ENCODE measurements at places on chromosomes 6 and 20.

- DNase-seq = no peak
These were observed 122.3 kb downstream of the TBXT start for GRCh38 chr6:166045173-166045859.

GRCh38 chr6:5053864-5054244 is 31.3 kb upstream of the PPP1R3G start:
- DNase-seq = no peak

GRCh38 chr20:52652271-52652670 is 319.9 kb upstream of the TSHZ2 start:
- no peak for DNase-seq

DNA sequence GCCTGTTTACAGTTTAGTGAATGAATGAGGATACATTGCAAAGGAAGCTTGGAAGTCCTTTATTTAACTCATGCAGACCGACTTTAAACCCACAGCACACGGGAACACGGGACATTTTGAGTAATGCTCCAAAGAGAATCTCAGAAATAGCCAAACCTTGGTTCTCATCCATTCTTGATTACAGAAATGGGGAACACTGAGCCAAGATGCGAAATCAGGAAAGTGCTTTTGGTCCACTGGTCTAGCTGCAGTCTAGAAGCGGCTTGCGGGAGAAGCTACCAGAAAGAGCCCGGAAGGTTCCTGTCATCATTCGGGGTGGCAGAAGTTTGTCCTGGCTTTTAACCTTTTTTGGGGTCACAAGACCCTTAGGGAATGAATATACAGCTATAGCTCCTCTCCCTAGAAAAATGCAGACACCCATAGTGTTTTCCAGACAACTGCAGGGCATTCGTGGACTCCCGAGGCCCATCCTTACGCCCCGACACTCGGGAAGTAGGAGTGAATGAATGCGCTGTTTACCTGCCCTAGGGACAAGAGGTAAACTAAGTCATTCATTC is 475 bp upstream of the TMEM181 start:
- no peak for DNase-seq

- DNase-seq = no peak
These were observed 21.9 kb downstream of the NEDD9 start for GRCh38 chr6:11210386-11211138.

- no peak for DNase-seq
These were observed 263.9 kb upstream of the JARID2 start for GRCh38 chr6:14981960-14982359.

GRCh38 chr20:5719861-5720403 is 30.3 kb upstream of the SHLD1 start:
- no peak for DNase-seq

DNA sequence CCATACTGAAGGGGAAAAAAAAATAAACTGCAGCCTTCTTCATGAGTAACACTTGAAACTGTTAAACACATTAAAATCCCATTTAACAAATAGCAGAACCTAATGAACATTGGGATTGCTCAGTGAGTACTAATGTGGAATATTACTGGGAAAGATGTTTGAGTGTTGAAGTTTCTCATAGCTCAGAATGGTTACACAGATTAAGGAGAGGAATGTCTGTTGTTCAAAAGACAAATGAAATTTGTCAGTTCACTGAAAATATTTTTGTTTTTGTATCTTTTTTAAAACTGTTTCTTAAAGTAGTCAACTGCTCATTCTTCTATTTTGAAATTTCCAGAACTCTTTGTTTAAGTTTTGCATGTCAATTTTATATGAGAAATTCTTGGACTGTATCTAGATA is 374.3 kb downstream of the LAMA2 start:
- no peak for DNase-seq

GRCh38 chr20:33470866-33471265 is 19.0 kb upstream of the CBFA2T2 start:
- no peak for DNase-seq

- no peak for DNase-seq
These were observed 212.2 kb downstream of the UST start for GRCh38 chr6:148959008-148959407.

GRCh38 chr20:21356386-21356785 is 40.9 kb downstream of the NKX2-4 start:
- no peak for DNase-seq

- DNase-seq = no peak
These were observed 13.0 kb downstream of the REM1 start for GRCh38 chr20:31488115-31488514.

DNA sequence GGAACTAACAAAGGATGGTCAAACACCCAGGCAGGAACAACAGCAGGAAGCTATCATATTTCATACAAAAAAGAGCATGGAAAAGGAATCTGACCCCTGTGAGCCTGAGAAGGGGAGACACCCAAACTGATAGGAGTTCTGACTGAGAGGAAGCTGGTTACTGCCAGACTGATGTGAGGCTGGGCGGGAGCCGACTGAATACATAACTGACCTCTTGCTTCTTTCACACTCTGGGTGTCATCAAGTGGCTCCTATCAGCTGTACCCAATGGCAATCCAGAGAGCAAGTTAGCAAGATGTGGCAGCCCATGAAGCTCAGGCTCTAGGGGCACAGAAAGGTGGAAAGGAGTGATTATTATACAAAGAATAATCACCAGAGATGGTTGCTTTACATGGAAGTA is 795.1 kb upstream of the HS3ST5 start:
- no peak for DNase-seq

DNA sequence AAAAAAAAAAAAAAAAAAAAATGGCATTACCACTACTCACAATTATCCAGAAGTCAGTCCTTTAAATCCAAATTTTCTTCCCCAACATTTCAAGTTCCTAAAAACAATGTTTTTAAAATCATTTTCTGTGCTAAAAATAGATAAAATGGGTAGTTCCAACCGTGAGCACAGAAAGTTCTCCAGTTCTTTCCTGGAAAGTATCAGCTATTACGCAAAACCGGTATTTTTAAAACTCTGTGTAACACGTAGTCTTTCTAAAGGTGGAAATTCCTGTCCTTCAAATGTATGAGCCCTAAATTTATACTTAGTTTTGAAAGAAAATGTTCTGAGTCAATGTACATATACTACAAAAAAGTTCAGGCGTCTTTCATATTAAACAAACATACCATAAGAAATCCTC is 83.5 kb upstream of the SCAF8 start:
- no peak for DNase-seq

- no peak for DNase-seq
These were observed 65.8 kb downstream of the EYA4 start for GRCh38 chr6:133306931-133307330.

DNA sequence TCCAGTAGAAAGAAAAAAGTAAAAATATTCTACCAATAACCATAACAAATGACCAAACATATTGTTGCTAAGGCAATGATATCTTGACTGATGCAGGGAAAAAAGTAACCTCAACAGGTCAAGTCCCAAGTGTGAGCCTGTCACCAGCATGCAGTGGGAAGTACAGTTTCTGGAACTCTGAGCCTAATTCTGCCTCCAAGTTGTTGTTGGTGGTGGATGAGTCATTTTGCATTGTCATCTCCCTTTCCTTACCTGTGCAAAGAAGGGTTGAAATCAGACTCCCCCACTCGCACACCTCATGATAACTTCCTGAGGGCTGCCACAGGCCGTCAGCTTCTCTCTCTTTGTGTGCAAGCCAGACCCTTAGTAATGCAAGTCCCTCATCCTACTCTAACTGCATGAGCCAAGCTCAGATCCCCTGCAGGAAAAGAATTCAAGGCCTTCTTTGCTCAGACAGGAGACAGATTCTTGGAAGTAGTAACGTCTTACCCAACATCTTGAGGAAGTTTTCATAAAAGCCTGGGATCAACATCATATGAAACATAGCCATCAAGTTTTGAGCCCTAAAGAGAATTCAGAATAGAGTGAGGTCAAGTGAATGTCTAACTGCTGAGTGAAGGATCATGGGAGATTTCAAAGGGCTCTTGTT is 207.6 kb upstream of the FOXA2 start:
- DNase-seq = no peak

DNA sequence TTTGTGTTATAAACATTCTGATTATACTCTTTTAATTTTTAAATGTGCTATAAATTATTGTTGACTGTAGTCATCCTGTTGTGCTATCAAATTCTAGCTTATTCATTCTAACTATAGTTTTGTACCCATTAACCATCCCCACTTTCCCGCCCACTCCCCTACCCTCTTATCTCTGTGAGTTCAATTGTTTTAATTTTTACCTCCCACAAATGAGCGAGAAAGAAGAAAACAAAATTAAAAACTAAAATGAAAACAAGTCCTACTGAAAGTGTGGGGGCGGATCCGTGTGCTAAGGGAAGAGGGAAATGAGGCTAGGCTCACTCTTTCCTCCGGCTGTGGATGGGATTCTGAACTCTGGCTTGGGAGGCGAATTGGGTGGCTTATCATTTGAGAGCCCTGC is 6.6 kb upstream of the ZNF831 start:
- no peak for DNase-seq

DNA sequence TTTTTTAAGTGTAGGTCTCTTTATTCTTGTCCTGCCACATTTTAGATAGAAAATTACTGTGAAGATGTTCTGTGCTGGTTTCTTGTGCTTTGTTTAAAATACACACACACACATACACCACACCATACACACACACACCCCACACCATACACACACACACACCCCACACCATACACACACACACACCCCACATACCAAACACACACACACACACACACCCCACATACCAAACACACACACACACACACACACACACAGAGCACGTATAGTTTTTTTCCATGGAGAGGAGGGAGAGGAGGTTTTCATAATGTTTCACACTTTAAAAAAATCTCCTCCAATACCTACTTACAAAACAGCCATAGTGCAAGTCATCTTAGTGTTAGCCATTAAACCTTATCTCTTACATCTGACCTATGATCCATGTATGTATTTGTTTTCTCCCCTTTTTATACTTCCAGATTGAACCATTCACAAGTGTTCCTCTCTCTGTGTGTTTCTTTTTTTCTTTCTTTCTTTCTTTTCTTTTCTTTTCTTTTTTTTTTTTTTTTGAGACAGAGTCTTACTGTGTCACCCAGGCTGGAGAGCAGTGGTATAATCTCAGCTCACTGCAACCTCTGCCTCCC is 19.7 kb upstream of the CITED2 start:
- DNase-seq = no peak

GRCh38 chr6:139474145-139475108 is 100.0 kb upstream of the CITED2 start:
- no peak for DNase-seq

- no peak for DNase-seq
These were observed 254.4 kb upstream of the POU3F2 start for GRCh38 chr6:98579941-98580340.

- DNase-seq = no peak
These were observed 573.8 kb upstream of the NOX3 start for GRCh38 chr6:156029286-156029985.

DNA sequence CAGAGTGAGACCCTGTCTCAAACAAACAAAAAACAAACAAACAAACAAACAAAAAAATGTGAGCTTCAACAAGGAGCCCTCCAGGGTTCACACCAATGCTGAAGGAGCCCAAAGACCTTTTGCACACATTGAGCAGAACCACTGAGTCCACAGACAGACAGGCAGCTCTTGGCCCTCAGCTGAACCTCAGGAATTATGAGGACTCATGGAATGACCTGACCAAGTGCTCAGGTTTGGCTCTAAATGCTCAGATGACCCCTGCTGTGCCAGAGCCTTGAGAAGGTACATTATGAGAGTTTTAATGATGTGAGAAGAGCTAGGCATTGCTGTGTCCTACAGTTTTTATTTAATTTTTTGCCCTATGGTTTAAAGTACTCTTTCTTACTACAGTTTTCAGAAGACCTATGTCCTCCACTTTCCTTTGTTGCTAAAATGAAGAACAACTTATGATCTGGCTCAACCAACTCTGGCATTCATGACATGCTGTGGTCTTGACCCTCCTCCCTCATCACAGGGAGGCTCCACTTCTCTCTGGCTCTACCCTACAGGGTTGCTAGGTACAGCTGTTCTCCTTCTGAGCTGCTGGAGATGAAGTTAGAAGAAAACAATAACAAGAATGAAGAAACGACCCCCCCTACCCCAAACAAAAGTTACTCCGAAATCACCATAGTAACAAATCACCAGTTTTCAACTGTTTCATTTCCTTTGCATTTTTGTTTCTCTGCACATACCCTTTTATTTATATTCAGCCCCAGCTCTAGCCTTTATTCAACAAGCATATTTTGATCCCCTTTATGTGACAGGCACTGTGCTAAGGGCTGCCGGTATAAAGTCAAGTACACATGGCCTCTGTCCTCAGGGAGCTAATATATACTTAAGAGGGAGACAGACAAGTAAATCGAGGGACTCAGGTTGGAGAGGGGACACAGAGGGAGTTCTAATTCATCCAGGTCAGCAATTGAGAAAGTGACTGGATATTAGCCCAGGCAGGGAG is 128.7 kb upstream of the TRAF3IP2 start:
- no peak for DNase-seq

GRCh38 chr6:144639654-144640053 is 354.5 kb downstream of the UTRN start:
- no peak for DNase-seq

DNA sequence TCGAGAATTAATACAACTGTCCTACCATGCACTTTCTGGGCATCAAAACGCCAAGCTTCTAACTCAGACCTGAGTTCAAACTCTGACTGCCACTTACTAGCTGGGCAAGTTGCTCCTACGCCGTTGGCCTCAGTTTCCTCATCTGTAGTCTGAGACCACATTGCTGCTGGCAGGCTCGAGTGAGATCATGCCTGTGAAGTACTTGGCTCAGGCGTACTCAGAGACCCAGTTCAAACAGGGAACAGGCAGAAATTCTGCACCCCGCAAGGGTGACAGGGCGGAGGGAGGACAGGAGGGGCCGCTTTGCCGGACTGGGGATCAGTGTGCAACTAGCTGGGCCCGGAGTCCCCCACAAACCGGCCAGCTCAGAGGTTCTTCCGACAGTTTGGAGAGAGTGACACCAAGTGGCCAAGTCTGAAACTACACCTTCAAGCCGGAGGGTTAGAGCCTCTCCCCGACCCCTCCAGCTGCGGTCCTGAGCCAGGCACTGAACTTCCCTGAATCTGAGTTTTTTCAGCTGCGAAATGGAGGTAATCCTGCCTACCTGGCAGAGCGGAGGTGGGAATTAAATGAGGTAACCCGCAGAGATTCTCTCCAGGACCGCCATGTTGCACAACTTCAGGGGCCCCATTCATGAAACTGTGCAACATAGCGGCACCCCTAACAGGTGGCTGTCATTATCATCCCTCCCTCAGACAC is 46.0 kb upstream of the PTPN1 start:
- peak; percentile 61 for DNase-seq

DNA sequence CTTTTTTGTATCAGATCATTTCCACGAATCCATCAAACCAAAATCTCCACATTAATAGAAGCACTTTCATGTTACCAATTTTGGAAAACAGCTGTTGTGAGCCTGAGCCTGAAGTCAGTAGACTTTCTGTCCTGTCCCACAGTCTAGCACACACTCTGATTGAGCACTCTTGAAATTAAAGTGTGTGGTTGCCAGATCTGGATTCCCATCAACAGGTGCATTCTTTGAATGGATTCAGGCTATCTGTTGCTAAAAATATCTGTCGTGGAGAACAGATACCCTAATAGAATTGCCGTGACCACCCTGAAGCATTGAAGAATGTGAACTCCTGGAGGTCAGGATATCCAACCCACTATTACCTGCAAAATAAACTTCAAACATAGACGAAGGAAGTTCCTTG is 73.3 kb downstream of the TFAP2A start:
- no peak for DNase-seq

- DNase-seq = no peak
These were observed 41.7 kb downstream of the SLC9A8 start for GRCh38 chr20:49854190-49854875.

GRCh38 chr20:49851231-49851705 is 38.6 kb downstream of the SLC9A8 start:
- DNase-seq = no peak
